Midbrain (tissue), 1 donor: ENCODE measurements at places on chromosomes 2 and 18.
A peak's percentile ranks its signal among the peaks of the same experiment; 100 is the strongest.

DNA sequence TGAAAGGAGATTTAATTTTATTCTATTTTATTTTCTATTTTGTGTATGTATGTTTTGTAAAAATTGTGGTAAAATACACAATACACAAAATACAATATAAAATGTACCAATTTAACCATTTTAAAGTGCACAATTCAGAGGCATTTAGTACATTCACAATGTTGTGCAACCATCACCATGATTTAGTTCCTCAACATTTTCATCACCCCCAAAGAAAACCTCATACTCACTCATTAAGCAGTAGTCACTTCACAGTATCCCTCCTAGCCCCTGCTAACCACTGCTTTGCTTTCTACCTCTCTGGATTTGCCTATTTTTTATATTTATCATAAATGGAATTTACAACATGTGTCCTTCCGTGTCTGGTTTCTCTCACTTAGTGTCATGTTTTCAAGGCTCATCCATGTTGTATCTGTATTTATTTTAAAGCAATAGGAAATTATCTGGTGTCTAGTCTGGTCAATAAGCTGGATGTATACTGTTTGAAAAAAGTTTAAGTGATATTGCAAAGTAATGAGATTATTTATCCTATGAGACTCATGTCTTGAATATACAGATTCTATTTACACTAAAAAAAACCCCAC is 77.9 kb upstream of the GLS start:
- DNase-seq, result no peak

DNA sequence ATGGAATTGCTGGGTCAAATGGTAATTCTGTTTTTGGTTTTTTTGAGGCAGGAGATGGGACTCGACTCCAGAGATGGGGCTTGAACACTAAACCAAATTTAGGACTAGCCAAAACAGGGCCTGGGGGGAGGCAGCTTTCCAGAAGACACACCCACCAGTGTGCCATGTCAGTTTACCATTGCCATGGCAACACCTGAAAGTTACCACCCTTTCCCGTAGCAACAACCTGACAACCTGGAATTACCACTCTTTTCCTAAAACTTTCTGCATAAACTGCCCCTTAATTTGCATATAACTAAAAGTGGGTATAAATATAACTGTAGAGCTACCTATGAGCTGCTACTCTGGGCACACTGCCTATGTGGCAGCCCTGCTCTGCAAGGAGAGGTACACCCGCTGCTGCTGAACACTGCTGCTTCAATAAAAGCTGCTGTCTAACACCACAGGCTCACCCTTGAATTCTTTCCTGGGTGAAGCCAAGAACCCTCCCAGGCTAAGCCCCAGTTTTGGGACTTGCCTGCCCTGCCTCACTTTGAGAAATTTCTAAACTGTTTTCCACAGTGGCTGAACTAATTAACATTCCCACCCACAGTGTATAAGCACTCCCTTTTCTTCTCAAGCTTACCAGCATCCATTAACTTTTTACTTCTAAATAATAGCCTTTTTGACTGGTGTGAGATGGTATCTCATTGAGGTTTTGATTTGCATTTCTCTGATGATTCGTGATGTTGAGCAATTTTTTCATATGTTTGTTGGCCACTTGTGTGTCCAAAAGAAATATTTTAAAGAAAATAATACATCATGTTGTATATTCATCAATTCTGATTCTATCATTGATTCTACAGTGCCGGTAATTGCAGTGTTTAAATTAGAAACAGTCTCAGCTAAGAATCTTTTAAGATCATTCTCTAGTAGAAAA is 10.6 kb downstream of the CDK15 start:
- no peak for DNase-seq

GRCh38 chr18:12657684-12658425 is at the start of gene SPIRE1:
Gene SPIRE1 (minus strand): TSS chr18:12658107. CDS start chr18:12657866, 241 bp downstream.
- DNase-seq, result peak; percentile 73

DNA sequence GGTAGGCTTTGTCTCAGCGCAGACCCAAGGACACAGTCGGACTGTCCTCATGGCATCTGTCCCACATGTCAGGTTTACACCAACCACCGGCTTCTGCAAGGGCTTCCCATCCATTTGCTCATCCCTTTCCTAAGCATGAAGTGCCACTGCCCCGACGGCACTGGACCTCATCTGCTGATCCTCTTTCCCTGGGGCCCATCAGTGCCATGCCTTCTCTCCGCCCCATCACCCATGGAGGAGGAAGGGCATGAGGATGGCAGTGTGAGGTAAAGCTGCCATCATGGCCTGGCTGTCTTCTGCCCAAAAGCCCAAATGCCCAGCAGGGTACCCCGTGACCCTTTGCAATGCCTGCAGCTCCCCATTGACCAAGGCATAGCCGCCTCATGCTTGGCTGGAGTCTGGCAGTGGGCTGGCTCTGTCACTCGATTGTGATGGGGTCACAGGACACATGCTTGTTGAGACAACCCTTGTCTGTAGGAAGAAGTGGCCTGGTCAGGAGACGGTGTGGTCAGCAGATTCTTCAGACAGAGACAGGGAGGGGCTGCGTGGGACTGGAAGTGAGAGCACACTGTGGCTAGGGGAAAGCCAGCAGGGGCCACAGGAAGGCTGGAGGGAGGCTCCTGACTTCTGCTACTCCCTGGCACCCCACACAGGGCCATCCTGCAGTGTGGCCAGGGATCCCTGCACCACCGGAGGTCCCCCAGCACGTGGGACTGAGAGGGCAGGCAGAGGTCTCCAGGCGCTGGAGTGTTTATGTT is 493.7 kb upstream of the HS6ST1 start:
- DNase-seq, result peak; percentile 16

DNA sequence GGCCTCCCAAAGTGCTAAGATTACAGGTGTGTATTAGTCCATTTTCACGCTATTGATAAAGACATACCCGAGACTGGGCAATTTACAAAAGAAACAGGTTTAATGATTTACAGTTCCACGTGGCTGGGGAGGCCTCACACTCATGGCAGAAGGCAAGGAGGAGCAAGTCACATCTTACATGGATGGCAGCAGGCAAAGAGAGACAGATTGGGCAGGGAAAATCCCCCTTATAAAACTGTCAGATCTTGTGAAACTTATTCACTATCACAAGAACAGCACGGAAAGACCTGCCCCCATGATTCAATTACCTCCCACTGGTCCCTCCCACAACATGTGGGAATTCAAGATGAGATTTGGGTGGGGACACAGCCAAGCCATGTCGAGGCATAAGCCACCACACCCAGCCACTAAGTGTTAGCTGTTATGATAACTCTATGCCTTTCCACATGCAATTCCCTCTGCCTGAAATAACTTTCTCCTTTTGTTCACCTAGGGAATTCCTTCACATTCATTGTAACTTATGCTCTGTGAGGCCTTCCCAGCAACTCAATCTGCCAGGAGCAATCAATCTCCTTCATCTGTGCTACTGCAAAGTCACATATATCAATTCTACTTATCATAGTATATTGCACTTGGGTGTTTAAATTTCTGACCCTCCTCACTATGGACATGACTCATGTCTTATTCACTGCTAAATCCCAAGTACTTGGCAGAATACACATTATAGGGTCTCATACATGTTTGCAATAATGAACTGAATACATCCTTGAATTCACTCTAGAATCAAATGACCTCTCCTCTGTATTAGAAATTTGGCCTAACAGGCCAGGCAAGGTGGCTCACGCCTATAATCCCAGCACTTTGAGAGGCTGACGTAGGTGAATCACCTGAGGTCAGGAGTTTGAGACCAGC is 7.4 kb downstream of the MCEE start:
- no peak for DNase-seq

- no peak for DNase-seq
These were observed 606.9 kb upstream of the NRXN1 start for GRCh38 chr2:51638811-51639210.

- DNase-seq, result no peak
These were observed 486.4 kb upstream of the SPRED2 start for GRCh38 chr2:65918760-65919187.

- DNase-seq, result no peak
These were observed 19.6 kb upstream of the YPEL5 start for GRCh38 chr2:30127016-30127893.

DNA sequence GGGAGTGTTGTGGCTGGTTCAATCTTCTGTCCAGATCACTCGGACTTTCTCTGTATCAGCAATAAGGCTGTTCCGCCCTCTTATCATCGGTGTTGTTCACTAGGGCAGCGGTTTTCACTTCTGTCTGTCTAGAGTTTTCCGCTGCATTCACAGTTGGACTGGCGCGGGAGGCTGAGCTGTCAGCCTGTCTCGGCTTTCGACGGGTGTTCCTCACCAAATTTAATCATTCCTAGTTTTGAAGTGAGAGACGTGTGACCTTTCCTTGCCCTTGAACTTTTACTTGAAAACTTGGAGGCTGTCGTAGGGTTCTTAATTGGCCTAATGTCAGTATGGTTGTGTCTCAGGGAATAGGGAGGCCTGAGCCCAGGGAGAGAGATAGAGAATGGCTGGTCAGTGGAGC is 108.3 kb downstream of the NFATC1 start:
- no peak for DNase-seq

DNA sequence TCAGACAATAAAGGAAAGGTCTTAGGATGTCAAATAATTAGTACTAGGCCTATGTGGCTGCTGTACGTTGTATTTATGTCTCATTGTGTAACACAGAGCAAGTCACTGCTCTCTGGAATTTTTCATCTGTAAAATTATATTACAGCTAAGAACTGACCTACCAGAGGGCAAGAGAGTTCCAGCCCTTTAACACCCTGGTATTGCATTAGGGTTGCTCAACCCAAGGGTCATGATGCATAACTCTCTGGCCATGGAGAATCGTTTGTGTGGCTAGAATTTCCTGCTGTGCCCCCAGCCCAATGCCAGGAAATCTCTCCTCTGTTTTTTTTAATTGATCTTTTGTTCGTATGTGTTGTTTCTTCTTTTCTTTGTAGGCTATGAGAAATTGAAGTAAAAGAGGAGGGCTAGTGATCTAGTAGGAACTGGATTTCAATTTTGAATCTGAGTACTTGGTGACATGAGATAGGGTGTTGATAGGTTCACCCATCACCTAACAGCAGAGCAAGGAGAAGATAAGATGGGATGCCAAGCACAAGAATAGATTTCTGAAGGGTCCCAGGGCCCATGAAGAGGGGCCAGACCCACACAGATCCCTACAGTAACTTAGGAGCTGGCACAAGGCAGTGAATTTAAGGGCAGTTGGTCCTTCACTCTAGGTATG is 571.2 kb upstream of the TNP1 start:
- no peak for DNase-seq

DNA sequence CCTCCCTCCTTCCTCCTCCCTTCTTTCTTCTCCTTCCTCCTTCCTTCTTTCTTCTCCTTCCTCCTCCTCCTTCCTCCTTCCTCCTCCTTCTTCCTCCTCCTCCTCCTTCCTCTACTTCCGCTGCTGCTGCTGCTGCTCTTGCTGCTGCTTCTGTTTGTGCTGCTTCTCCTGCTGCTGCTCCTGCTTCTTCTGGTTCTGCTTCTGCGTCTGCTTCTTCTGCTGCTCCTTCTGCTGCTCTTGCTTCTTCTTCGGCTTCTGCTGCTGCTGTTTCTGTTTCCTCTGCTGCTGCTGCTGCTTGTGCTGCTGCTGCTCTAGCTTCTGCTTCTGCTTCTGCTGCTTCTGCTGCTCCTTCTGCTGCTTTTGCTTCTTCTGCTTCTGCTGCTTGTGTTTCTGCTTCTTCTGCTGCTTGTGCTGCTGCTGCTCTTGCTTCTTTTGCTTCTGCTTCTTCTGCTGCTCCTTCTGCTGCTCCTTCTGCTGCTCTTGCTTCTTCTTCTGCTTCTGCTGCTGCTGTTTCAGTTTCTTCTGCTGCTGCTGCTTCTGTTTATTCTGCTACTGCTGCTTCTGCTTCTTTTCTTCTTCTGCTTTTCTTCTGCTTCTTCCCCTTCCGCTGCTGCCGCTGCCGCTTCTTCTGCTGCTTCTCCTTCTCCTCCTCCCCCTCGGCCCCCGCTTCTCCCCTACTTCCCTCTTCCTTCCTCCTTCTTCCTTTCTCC is 8.6 kb downstream of the SNRNP27 start:
- no peak for DNase-seq

- DNase-seq, result peak; percentile 51
These were observed 85.1 kb upstream of the ACAA2 start for GRCh38 chr18:49898421-49898820.

DNA sequence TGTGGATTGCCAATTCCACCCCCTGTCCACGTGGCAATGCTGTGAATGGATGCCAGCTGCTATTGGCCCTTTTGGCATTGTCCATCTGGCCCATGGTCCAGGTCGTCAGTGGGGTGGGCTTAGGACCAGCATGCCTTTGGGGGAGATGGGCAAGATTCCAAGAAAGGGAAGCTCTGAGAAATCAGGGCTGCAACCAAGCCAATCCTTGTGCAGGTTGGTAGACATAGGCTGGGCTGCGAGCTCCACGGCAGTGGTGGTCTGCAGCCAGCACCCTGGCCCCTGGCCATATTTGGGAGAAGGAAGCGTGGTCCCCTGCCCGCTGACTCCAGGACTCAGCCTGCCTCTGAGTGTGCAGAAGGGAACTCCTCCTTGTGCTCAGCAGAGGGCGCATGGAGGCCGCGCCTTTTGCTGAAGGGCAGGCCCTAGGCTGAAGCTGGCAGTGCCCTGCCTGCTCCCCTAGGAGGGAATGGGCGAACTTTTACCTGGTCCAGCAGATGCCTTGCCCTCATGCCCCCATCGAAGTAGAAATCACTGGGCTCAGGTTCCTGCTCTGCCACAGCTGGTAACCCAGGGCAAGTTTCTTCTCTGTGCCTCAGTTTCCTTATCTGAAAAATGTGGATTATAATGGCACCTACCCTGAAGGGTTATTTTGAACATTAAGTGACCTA is 5.4 kb downstream of the SPR start:
- DNase-seq, result peak; percentile 60

GRCh38 chr2:20422402-20423271 is 24.2 kb upstream of the RHOB start:
- DNase-seq, result peak; percentile 27

DNA sequence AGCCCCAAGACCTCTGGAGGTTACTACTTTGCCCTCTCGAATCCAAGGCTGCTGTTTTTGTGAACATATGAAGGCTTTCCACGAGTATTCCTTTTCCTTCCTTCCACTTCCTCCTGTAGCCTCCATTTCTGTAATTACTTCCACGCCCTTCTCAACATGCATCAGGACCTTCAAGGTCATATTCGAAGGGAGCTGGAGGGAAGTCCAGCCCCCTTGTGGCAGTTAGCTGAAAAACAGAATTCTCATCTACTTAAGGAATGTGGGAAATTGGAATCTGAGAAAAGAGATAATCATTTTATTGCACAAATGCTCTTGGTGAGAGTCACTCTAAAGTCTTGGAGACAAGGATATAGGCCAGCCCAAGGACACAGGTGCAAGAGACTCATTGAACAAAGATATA is 1000.2 kb downstream of the TDRD15 start:
- no peak for DNase-seq

DNA sequence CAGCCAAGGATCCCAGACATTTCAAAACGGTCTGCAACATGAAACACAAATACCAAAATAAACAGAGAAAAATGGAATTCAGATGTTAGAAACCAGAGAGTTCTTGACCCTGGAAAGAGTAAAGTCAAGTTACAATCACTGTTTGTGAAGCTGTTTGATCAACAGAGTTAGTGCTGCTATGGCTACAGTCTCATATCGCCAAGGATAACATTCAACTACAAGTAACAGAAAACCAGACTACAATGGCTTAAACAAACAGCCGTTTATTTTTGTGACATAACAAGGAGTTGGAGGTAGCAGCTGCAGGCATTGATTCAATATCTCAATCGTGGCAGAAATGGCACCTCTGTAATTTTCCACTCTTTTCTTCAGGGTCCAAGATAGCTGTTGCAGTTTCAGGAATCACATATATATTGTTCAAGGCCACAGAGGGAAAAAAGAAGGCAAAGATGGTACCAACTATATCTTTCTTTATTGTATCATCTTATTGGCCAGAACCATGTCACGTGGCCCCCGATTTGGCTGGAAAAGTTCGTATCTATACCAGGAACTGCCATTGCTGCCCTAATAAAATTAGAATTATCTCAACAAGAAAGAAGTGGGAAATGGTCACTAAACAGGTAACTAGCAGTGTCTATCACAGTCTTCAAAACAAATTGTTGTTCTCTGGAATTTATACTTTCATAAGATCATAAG is 17.7 kb upstream of the HNRNPLL start:
- no peak for DNase-seq
